ENCODE measurements at places on chromosomes 11 and 22.
A peak's percentile ranks its signal among the peaks of the same experiment; 100 is the strongest.

- DNase-seq = no peak
These were observed 600 bp upstream of the ESAM start for GRCh38 chr11:124762624-124763155.

- no peak for DNase-seq
These were observed 606.6 kb downstream of the TBC1D22A start for GRCh38 chr22:47369020-47369419.

- no peak for DNase-seq
These were observed 74.7 kb upstream of the SESN3 start for GRCh38 chr11:95305705-95306104.

- DNase-seq = peak; percentile 49
These were observed 35.6 kb upstream of the ACER3 start for GRCh38 chr11:76824980-76825725.

DNA sequence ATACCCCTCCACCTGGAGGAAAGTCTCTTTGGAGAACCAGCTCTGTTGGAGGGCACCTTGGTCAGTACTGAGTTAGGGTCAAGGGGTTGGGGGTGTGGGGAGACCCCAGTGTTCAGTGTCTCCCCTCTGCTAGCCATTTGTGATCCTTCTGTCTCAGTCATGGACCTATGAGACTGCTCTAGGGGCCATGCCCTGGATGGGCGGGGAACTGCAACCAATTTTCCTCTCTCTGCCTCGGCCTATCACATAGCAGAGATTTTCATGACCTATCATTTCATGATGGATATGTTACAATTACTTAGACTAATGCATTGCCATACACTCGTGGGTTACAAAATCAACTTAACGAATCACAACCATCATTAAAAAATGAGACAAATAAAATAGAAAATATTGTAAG is 7.4 kb downstream of the OTOG start:
- no peak for DNase-seq

- peak; percentile 56 for DNase-seq
These were observed 460 bp downstream of the ZC3H12C start for GRCh38 chr11:110093407-110094297.

GRCh38 chr11:66467756-66468155 is 1.1 kb downstream of the PELI3 start:
- no peak for DNase-seq

DNA sequence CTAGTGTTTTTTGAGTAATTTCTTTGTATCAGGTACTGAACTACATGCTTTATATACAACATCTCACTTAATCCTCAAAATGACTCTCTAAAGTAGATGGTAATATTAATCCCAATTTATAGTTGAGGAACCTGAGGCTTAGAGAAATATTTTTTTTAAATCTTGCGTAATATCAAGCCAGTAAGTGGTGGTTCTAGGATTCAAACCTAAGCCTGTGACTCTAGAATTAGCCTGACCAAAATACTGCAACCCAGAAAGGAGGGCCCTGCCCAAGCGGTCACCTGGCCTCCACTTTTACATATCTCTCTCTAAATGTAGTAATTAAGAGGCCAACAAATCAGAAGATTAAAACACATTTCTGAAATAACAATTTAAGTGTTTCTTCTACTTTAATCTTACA is 28.6 kb downstream of the SLC36A4 start:
- DNase-seq = no peak

GRCh38 chr11:113923572-113923971 is 19.0 kb downstream of the HTR3B start:
- DNase-seq = no peak

GRCh38 chr11:10875430-10876021 is 17.7 kb upstream of the ZBED5 start:
- peak; percentile 38 for DNase-seq

DNA sequence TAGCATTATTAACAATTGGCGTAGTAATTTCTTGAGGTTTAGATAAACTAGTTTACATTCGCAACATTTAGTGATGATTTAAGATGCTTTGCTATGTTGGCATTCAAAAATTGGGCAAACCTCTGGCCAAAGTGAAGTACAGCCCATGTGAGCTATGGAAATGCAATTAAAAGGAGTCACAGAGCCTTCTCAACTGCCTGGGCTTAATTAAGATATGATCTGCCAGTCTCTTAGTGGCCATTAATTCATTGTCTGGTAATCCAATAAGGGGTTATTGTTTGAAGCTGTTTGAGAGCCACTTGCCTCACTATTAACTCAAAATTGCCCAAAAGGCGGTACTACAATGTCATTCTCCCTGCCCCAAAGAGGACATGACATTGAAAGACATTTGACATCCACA is 608.9 kb downstream of the NTM start:
- no peak for DNase-seq

- DNase-seq = peak; percentile 90
These were observed 20.3 kb downstream of the DKK3 start for GRCh38 chr11:11988099-11988651.

DNA sequence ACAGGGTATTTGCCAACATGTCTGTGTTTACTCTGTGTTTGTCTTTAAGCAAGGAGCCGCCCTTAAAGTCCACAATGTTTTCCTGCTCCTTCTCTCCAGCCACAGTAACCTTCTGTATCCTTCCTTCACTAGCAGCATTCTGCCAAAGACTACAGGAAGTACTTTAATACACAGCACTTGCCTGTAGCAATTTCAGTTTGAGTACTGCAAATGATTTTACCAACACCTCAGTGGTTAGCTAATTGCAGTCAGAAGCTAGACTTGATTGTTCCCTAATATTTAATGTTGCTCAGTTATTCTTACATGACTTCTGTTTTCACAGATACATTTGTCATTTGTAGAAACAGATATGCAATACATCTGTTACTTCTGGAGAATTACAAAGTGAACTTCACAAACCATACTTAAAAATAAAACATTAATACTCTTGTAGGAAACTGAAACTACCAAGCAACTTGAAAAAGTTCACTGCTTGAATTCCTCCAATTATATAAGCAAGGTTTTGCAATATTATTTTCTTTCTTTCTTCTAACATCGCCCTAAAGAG is 69.1 kb downstream of the FCHSD2 start:
- DNase-seq = peak; percentile 11

DNA sequence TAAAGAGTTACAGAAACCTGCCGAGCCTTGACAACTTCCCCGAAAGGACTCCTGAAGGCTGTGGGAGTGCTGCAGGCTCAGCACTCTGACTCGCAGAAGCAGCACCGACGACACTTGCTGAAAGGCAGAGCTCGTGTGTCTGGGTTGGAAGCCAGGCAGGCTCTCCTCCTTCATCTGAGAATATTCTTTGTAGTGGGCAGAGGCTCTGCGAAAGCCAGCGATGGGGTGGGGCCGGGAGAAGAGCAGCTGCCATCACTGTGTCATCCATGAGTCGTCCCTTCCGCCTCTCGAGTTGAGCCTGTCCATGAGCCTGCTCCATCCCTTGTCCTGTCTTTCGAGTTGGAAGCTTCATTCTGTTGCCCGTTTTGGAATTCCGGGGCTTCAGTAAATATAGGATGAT is 11.9 kb downstream of the GLB1L2 start:
- DNase-seq = no peak

DNA sequence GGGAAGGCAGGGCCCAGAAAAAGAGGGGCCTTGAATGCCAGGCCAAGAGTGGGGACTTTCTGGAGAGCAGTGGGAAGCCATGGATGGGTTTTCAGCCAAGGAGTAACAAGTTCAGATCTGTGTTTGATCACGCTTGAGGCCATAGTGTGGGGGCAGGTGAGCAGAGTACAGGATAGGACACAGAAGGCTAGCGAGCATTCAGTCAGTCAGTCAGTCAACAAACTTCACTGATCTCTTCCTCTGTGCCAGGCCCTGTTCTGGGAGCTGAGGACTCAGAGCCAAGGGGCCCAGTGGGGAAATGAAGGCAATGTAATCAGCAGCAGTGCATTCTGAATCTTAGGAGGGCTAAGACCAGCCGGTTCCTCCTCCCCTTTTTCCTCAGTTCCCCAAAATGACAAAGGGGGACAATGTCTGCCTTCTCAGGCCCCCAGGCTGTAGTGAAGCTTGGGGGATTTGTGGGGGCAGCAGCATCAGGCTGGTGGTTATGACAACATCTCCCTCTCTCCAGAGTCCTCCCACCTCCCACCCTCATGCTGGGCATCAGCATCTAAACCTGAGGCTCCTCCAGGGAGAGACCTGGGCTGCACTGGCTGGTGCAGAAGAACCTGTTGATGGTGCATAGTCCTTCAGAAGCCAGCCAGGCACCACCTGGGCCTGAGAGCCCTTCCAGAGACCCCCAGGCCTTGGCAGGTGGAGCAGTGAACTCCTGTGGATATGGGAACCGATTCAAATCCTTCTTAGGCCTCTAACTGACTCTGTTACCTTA is 42.9 kb upstream of the TPBGL start:
- no peak for DNase-seq

DNA sequence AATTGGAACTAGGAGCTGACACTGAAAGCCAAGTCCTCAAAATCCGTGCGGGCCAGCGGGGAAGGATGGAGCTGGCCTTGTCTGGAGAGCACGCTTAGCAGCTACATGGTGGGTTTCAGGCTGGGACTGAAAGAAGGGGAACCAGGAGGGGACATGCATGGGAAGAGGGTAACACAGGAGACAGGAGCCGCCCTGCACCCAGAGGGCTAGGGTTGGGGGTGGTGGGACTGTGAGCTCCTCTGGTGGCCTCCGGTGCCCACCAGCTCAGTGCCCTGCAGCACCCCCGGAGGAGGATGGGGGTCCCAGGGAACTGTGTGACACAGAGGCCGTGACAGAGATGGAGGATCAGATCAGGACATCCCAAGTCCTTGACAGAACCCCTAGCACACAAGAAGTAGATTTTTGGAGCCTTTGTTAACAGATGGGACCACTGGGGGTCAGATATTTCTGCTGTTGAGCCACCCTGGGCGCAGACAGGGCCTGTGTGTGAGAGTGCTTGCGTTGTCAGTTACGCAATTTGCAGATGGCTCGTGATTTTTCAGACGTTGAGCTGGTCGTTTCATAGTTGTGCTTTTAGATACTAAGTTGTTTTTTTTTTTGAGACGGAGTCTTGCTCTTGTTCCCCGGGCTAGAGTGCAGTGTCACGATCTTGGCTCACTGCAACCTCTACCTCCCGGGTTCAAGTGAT is 21.3 kb upstream of the GRAMD4 start:
- DNase-seq = no peak

DNA sequence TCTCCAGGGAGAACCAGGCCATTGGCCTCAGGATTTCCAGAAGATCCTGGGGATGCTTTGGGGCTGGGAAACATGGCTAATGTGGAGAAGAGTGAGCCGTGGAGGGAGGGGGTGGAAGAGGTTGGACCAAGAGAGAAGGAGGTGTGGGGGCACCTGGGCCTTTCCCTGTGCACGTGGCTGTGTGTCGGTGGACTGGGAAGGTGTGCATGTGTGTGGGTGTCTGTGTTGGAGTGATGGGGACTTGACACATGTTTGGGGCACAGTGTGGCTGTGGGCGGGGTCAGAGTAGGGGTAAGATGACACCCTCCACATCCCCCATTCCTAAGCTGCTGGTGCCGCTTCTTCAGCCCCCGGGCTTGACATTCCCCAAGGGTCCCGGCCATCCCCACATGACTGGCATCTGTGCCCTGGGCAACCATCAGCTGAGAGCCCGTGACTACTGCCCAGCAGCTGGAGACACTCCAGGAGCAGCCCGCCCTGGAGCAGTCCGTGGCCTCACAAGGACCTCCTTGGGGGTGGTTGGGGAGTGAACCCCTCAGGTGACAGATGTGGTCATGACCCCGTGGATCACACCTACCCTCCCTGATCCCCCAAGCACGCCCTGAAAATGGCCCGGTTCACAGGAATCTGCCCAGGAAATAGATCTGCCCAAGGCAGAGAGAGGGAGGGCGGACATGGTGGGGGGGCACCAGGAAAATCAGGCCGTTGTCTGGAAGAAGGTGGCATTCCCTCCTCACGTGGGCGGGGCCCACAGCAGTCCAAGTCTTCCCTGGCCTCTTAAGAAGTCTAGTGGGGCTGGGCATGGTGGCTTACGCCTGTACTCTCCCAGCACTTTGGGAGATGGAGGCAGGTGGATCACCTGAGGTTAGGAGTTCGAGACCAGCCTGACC is 34.8 kb upstream of the SOX10 start:
- no peak for DNase-seq

GRCh38 chr11:128909438-128910125 is 18.4 kb downstream of the KCNJ5 start:
- DNase-seq = no peak

DNA sequence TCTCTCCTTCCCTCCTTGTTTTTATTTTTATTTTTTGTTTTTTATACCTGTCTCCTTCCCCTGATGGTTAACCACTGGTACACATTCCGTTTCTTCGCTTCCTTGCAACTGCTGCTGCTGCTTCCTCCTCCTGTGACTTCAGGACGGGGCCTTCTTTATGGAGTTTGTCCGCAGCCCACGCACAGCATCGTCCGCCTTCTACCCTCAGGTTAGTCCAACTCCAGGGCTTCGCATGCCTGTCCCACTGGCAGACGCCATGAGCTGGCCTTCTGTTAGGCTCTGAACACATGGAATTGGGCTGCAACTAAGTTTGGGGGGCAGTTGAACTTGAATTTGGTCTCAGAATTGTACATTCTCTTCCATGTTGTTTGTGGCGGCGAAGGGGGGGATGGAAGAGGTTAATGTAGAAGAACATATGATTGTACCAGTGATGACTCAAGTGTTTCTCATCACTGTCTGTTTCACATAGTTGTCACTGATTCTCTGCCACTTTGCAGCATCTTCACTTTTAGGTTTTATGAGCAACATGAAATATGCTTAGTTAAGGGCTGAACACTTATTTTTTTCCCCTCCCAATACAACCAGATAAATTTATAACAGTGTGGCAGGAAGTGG is 83.0 kb upstream of the YWHAH start:
- peak; percentile 34 for DNase-seq

- DNase-seq = no peak
These were observed 40.7 kb upstream of the XBP1 start for GRCh38 chr22:28841111-28841510.

- DNase-seq = no peak
These were observed 21.9 kb downstream of the UBE2L3 start for GRCh38 chr22:21589396-21589795.

- DNase-seq = peak; percentile 40
These were observed 32.8 kb downstream of the KCNC1 start for GRCh38 chr11:17767301-17767885.

- DNase-seq = no peak
These were observed 5.0 kb upstream of the PANX2 start for GRCh38 chr22:50165436-50166123.

DNA sequence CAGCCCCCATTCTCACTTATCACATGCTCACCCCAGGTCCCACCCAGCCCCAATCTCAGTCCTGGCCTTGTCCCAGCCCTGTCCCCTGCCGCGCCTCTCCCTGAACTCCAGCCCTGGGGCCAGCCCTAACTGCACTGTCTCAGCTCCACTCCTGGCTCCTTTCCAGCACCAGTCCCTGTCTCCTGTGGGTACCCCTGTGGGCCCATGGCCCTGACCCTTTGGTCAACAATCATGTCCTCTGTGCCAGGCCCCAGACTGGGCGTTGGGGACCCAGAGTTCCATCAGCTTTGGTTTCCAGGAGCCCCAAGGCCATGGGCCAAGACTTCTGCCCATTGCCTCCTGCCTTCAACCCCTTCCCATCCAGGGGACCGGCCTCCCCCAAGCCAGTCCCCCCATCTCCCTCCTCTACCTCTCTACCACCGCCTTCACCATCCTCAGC is 757 bp downstream of the SPI1 start:
- no peak for DNase-seq
